ENCODE measurements at places on chromosomes 5 and 9.

DNA sequence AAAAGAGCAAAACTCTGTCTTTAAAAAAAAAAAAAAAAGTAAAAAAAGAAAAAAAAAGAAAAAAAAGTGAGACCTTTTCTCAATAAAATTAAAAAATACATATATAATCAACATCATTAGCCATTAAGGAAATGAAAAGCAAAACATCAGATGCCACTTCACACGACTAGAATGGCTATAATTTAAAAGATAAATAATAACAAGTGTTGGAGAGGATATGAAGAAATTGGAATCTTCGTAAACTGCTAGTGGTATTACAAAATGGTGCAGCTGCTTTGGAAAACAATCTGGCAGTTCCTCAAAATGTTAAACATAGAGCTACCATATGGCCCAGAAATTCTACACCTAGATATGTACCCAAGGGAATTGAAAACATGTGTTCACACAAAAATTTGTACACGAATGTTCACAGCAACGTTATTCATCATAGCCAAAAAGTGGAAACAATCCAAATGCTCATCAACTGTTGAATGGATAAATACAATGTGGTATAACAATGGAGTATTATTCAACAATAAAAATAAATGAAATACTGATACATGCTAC lies 45.3 kb upstream of the SIL1 start:
- DNase-seq: peak; percentile 69

DNA sequence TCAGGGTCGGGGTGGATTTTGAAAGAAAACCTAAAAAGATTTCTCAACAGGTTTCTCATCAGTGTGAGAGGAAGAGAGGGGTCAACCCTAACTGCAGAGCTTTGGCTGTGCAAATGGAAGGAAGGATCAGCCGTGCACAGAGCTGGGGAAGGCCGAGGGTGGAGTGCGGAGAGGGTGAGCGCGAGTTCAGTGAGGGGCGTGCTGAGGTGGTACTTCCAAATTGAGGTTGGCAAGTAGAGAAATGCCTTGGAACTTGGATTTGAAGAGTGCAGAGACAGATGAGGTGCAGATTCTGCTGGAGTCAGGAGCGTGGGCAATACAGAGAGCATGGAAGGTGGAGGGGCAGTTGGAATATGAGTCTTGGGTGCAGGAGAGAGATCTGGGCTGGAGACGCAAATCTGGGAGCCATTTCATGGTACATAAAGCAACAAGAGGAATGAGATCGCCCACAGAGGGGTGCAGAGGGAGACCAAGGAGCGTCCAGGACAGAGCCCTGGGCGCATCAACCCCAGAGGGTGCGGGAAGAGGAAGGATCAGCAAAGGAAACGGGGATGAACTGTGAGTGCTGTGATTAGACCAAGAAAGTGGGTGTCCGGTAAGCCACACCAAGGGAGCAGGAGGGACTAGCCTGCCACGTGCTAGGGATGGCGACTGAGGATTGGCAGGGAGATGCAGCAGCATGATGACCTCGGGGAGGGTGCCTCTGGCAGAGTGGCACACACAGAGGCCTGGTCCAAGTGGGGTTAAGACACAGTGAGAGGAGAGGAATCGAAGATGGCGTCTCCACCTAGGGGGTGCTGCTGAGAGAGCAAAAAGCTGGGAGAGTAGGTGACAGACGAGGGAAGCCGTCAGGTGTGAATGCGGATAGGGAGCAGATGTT lies 105.8 kb downstream of the ADAMTS2 start:
- DNase-seq: no peak

DNA sequence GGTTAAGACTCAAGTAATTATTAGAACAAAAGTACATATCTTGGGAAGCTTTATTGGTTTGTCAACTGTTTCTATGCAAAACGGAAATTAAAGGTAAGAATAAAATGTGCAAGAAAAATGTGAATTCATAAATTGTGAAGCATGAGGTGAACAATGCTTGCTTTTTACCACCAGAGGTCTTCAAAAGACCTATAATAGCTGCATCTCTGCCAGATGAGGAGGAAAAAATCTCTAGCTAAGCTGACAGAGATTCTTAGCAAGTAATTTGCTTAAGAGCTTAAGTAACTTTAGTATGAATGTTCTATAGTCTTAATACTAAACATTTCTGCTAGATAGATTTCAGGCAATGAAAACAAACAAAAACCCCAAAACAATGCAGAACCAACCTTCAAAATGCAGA lies 54.1 kb downstream of the MRPS30 start:
- peak; percentile 12 for DNase-seq

DNA sequence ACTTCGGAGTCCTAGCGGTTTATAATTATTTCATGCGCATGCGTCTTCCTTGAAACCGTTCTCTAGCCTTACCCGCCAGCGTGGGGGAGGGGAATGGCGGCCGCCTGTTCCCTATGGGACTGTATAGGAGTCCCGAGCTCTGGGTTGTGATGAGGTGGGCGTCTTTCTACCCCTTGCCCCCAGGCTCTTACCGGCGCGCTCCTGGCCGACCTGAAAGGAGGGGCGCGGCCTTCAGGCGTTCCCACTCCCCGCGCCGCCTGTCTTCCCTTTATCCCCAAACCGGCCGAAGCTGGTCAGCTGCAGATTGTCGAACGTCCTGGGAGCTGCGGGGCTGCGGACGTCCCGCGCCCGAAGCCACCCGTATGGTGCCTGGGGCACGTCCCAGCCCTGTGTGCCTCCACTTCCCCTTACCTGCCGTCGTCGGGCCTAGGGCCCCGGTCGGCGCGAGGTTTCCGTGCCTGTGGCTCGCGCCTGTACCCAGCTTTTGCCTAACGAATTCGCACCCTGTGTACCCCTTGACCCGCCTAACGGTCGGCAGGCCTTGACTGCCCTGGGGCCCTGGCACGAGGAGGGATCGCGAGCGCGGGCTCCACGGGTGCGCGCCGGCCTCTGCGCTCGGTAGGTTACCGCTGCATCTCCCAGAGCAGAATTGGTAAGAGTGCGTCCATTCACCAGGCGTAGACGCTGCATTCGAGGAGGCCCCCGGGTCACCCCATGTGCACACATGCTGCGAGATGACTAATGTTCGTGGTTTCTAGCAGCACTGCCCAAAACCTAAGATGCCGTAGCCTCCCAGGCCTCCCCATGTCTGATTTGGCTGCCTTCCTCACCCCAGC lies 653 bp upstream of the HNRNPH1 start:
- peak; percentile 87 for DNase-seq

DNA sequence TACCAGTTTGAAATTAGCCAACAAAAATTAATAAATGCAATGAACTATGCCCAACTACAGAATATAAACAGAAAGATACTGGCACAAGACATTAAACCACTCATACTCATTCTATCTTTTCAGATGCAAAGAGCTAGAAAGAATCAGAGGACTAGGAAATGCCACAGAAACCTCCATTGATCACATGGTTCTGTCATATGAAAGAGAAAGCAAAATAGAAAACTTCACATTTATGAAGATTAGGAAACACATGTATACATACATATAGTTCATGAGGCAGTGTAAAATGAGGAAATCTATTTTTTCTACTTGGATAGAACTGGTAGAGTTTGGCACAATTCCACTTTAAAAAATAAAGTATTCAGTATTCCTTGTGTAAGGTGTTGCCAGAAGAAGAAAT lies 275.1 kb upstream of the PTGER4 start:
- no peak for DNase-seq

- peak; percentile 80 for DNase-seq
Measured at GRCh38 chr5:172283862-172284610, 472 bp upstream of the UBTD2 start.

- DNase-seq: peak; percentile 95
Measured at GRCh38 chr5:139660923-139661814, 13.0 kb downstream of the CXXC5 start.

DNA sequence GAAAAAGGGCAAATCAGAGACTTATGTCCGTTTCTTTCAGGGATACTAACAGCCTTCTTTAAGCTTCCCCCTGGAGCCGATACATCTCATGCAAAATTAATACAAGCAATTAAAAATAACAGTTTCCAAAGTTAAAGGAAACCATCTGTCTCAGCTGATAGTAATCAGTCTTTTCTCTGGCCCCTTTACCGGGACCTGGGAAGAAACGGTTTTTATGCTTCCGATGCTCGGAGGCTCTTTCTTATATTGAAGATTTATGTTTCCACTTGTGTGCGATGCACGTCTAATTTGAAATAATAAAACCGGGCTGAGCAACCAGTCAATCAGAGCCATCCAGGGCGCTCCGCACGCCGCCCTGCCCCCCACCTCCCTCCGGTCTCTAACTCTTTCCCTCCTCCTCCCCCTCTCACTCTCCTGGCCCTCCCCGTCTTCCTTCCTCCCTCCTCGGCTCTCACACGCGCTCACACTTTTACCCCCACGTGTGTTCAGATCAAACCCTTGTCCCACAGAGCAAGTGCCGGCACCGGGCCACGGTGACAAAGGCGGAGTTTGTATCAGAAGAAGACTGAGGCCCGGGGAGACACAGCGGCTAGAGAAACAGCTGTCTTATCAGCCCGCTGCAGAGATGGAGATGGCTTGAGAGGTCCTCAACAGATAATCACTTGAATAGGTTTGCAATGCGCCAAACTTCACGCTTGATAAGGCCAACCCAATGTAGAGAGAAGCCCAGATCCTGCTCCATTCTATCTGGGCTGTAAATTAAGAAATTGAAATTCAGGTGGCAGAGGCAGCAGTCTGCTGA lies 5.1 kb upstream of the ELAVL2 start:
- DNase-seq: no peak

- DNase-seq: no peak
Measured at GRCh38 chr5:179296150-179296821, 49.0 kb downstream of the ADAMTS2 start.
